ENCODE measurements at places on chromosomes 1 and 21.
A peak's percentile ranks its signal among the peaks of the same experiment; 100 is the strongest.

- no peak for DNase-seq
Measured at GRCh38 chr1:199932462-199932861, 95.0 kb upstream of the NR5A2 start.

DNA sequence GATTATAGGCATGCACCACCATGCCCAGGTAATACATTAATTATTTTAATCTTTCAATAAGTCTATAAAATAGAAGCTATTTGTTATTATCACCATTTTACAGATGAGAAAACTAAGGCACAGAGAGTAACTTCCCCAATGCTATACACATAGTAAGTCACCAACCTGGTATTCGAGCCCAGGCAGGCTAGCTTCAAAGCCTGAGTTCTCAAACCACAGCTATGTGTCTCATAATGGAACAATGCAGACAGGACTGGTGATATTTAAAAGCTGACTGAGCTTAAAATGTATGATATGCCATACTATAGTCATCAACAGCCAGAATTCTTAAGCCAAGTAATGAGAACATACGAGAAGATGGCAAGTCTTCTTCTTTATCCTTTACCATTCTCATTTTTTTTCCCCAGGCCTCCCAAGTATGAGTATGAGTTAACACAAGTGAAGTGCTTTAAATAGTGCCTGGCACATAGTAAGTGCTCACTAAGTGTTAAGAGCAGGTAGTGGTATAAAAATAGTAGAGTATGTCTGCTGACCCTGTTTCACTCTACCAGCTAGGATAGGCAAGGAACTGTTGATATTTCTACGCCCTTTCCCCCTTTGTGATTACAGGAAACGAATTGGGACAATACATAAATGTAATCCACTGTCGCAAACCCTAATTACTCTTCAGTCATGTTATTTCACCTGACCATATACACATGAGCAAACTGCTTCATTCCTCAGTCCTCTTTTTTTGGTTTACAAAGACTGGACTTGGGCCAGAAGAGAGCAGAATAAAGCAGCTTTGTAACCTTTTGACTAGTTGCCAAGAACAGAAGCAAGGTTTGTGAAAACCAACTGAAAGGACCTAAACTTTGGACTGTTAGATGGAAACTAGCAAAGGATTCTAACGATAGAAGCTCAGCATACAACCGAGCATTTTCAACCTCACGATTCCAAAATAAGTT is 9.5 kb downstream of the EYA3 start:
- DNase-seq, result no peak

DNA sequence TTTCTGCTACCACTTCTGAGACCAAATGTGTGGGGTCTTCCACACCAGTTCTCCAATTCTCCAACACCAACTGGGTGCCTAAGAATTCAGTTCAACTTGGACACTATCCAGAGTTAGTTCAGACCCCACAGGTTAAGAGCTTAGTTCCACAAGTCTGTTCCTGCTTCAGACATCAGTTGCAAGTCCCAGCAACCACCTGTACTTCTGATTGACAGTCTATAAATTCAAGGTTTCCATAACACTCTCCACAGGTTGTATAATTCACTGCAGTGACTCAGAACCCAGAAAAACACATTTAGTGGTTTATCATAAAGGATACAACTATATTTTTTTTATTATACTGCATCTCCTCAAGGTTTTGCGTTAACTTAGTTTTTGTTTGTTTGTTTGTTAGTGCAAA is 18.7 kb downstream of the AK5 start:
- no peak for DNase-seq

DNA sequence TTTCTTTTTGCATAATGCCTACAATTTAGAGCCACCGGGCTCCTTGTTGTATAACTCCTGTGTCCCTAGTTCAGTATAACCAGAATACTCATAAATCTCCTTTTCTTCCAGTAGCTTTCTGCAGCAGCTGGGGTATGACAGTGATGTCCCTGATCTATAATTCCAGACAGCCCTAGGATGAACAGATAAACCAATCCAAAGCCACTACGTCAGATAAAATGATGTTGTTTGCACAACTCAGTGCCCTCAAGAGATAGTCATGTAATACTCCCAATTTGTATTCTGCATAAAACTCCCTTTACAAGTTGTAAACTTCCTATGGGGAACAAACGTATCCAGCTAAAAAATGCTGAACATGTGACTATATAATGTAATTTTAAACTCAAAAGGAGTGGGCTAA is 44.7 kb downstream of the ZNF326 start:
- no peak for DNase-seq

GRCh38 chr1:168608796-168609715 is 32.7 kb downstream of the XCL1 start:
- no peak for DNase-seq

GRCh38 chr1:89524369-89525168 is at the start of gene LRRC8B:
LRRC8B (plus strand) TSS chr1:89524829; CDS start chr1:89582651, 57,822 bp downstream.
- DNase-seq, result peak; percentile 60

- DNase-seq, result no peak
Measured at GRCh38 chr1:114623364-114623763, 41.9 kb upstream of the BCAS2 start.

DNA sequence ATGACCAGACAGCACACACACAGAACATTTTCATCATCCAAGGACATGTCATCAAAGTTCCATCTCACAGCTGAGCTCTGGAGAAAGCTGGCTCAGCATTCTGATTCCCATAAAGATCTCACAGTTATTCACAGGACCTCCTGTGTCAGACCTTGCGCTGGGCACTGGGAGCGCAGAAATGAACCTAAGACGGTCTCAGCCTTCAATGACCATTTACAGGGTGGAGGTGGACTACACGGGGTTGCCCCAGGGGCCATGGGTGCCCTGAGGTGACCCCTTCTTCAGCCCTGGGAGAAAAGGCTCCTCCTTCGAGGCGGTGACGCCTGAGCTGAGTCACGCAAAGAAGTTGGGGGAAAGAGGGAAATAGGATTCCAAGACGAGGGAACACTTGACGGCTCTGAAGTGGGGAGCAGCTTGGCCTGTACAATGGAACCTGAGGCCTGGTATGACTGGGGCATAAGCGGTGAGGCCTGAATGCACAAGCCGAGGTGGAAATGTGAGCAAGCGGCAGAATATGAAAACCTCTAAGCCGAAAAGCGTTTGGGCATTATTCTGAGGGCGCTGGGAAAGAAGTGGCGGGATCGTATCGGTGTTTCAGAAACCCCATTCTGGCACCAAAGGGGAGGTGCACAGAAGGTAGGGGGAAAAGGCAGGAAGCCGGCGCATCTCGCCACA is 797 bp downstream of the CC2D1B start:
- DNase-seq, result no peak

GRCh38 chr1:17844185-17844826 is 89.2 kb downstream of the ACTL8 start:
- no peak for DNase-seq

DNA sequence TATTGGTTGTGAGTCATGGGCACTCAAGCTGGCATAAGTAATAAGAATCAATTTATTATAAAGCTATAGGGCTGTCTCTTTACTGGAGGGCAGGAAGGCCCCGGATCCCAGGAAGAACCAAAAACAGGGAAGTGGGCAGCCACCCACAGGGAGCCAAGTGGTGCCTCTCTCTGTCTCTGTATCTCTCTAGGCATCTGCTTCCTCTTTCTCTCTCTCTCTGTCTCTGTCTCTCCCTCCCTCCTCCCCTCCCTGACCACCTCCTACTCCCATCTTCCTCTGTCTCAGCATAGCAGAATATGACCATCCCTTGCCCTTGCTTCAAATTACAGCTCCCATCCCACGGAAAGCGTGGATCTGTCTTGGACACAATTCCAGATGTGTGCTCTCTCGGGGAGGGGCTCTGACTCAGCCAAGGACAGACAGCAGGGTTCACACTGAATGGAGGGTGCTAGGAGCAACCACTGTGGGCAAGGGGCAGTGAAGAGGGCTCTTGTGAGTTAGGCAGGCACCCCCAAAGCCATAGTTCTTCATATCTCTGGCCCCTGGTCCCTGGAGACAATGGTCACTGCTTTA is 80.4 kb upstream of the LPGAT1 start:
- DNase-seq, result no peak

DNA sequence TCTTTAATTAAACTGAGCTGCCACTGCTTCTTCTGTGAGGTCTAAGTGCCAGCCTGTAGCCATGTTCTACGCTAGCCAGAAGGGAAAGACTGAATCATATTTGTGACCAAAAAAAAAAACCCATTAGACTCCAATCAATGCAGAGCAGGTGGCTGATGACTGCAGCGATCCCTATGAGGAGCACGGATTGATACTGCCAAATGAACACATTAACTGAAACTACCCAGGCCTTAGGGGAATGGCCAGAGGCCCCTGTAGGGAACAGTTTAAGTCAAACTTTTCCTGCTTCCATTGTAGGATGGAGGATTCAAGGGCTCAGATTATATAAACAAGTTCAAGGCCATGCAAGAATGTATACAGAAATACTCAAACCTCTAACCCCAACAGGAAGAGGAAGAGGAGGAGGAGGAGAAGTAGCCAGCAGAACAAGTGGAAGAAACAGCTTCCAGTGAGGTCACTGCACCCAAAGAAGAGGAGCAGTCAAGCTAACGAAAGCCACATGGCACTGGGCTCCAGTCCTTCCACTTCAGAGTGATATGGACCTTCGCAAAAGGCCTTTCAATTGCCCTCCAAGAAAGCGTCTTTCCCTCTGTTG is 328.3 kb downstream of the SMYD3 start:
- no peak for DNase-seq

GRCh38 chr1:180131510-180131909 is 23.2 kb upstream of the QSOX1 start:
- no peak for DNase-seq

DNA sequence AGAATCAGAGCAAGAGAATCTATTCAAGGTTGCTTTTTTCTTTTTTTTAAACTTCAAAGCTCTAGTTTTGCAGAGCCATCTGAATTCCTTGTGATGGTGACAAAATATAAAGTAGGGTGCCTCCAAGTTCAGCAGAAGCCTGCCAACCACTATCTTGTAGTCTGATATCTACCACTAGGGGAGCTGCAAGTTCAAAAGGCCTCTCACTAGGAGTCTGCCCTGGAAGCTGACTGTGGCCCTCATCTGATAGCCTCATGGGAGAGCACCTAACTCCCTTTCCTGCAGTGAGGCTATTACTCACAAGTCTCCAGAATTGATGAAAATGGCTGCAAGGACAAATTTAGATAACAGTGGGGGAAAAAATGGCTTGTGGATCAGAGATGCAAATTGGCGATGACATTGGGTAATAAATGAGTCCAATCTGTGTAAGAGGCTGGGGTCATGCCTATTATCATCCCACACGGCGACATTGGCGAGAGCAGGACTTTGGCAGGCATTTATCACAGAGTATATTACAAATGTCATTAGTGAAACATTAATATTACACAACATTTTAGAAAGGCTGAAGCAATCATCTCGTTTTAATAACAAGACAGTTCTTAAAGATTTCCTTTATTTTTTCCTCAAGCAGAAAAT is 10.7 kb upstream of the ZP4 start:
- no peak for DNase-seq

- no peak for DNase-seq
Measured at GRCh38 chr1:9135073-9135836, 6.4 kb upstream of the GPR157 start.

DNA sequence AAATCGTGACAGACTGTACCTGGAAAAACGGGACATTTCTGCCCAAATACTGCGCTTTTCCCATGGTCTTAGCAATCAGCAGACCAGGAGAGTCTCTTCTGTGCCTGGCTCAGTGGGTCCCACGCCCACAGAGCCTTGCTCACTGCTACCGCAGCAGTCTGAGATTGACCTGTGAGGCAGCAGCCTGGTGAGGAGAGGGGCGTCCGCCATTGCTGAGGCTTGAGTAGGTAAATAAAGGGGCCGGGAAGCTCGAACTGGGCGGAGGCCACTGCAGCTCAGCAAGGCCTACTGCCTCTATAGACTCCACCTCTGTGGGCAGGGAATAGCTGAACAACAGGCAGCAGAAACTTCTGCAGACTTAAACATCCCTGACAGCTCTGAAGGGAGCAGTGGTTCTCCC is 203.1 kb downstream of the DENND1B start:
- DNase-seq, result no peak

DNA sequence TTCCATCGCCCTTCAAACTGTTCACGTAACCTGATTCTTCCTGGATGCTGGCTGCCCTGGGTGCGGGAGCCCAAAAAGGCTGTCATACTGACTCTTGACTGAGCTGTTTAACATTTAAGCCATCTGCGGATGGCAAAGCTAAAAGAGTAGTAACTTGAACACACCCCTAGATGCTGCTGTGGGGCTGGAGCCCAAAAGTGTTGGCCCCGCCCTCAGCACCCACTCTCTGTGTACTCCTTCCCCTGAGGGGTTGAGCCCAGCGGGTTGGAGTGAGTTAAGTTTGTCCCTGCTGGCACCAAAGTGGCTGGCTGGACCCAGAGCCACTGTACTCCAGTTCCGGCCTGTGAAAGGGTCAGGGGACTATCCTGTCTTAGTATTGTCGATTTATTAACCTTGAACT is 640.6 kb downstream of the PTPRU start:
- DNase-seq, result peak; percentile 67

- no peak for DNase-seq
Measured at GRCh38 chr1:109929170-109929569, 18.5 kb downstream of the CSF1 start.

- DNase-seq, result peak; percentile 100
Measured at GRCh38 chr1:204162494-204163074, 3.6 kb downstream of the REN start.

- no peak for DNase-seq
Measured at GRCh38 chr1:61035880-61036279, 46.5 kb upstream of the NFIA start.

DNA sequence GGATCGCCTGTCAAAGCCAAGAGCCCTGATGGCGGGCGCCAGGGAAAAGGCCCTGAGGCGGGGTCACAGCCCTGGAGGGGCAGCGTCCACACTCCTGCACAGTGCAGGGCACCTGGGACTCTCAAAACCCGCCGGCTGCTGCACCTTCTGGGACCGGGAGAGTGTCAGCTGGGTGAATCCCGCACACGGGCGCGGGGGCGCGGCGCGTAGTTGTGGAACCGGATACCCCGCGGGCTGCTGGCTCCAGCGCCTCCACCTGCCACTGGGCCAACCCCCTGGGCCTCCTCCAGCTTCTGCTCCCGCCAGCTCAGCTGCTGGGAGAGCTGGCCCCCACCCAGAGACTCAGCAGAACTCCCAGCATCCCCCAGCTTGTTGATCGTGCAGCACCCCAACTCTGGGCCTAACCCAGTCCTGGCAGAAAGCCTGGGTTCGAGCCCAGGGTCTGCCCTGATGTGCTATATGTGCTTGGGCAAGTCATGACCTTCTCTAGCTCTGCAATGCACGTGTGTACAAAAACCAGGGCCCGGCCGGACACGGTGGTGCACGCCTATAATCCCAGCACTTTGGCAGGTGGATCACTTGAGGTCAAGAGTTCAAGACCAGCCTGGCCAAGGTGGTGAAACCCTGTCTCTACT is 33.8 kb downstream of the NECAP2 start:
- DNase-seq, result no peak
